ENCODE measurements at places on chromosomes 5 and 9.

GRCh38 chr5:62578540-62578939 lies at the start of gene LRRC70:
Gene LRRC70 (plus strand): TSS chr5:62578819. CDS start chr5:62579439, 620 bp downstream.
- DNase-seq: no peak

GRCh38 chr5:27810458-27810857 lies 772.1 kb upstream of the CDH9 start:
- no peak for DNase-seq

DNA sequence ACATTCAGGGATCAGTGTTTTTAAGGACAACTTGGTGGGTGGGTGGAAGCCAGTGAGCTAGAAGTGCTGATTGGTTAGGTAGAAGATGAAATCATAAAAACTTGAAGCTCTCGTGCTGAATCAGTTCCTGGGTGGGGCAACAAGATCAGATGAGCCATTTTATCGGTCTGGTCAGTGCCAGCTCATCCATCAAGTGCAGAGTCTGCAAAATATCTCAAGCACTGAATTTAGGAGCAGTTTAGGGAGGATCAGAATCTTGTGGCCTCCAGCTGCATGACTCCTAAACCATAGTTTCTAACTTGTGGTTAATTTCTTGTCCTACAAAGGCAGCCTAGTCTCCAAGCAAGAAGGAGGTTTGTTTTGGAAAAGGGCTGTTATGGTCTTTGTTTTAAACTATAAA lies 166.4 kb downstream of the FAM170A start:
- no peak for DNase-seq

- DNase-seq: no peak
Observed at GRCh38 chr5:78005021-78005785, 229.1 kb upstream of the TBCA start.

- DNase-seq: no peak
Observed at GRCh38 chr9:137082925-137083290, 3.9 kb upstream of the MAN1B1 start.

DNA sequence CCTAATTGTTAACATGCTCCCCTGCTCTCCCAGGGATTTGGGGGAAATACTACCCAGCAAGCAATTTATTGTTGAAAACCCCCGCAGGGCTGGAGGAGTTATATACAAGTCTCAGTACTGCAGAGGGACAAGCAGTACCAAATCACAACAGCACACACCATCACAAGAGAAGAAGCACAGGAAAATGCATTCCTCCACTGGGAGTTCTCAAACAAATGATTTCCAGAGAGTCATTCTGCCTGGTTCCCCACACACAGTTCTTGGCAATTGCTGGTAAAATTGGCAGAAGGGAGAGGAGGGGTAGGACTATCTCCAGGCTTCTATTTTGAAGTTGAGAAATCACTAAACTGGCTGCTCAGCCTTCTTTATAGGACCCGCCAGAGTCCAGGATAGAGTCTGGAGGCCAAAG lies 16.8 kb downstream of the SIL1 start:
- no peak for DNase-seq

DNA sequence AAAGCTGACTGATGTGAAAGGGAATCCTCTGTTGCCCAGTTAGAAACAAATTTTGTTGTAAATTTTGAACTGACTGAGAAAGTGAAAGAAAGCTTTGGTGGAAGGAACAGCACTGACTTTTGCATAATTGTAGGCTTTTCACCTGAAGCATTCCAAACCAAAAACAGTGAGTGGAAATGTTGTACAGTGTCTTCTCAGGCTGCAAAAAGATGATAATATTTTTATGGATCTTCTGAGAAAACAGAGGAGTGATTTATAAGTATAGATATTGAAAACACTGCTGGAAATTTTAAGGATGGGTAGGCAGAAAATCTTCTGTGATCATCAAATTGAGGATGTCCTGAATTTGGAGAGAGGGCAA lies 40.0 kb downstream of the LURAP1L start:
- DNase-seq: no peak

GRCh38 chr5:76762484-76762883 lies 46.6 kb downstream of the F2R start:
- DNase-seq: no peak

DNA sequence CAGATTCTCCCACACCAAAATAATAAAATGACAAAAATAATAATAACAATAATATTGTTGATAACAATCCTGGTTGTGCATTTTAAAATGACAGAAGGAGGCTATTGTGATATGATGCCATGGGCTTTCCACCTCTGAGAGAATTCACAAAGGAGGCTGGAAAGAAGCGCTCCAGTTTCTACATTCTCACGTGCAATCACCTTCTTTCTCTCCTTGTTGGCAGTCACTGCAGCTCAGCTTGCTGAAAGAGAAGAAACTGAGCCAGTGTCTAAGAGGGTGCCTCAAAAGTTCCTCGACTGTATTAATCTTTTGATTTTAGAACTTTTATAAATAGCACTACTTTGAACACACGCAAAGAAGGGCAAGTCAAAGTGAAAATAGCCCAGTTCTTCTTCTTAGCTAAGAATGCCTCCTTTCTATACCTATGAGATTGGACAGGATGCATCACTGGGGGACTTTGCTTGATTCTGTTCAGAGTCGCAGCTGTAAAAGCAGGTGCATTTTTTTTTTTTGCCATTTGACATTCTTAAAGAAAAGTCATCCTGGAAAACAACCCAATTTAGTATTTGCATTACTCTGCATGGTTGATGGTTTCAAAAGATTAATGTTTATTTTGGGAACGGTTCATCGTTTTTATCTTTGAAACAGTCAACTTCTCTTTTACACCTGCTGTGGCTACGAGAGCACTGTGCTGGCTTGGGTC lies 12.4 kb upstream of the SUB1 start:
- no peak for DNase-seq

- no peak for DNase-seq
Observed at GRCh38 chr9:75265525-75265972, 177.2 kb downstream of the OSTF1 start.

DNA sequence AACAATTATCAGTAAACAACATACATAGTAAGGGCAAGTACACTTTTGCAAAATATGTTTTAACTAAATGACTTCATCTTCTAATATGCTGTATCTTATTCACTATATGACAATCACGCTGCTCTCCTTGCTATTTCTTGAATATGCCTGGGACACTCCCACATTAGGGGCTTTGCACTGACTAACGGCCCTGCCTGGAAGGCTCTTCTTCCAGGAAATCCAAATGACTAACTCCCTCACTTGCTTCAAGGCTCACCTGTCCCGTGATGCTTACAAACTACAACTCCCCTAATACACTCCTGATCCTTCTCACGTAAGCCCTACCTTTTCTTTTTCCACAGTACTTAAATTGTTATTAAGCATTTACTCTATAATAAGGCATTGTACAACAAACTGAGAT lies 10.6 kb downstream of the ERP44 start:
- DNase-seq: no peak

DNA sequence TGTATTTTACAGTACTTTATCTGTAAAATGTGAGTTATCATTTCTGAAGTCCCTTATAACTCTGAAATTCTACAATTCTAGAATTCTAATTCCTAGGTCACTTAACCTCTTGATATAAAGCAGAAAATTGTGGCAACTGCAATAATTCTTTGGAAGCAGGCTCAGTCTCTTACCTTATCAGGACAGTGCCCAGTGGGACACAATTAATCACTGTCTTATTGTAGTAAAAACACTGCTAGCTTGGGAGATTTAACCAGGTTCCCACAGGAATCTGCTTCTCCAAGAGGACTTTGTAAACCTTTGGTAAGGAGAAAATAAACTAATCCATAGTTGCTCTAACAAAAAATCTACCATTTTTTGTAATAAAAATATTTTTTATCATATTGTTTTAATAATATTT lies 18.3 kb upstream of the SPATA9 start:
- DNase-seq: no peak

DNA sequence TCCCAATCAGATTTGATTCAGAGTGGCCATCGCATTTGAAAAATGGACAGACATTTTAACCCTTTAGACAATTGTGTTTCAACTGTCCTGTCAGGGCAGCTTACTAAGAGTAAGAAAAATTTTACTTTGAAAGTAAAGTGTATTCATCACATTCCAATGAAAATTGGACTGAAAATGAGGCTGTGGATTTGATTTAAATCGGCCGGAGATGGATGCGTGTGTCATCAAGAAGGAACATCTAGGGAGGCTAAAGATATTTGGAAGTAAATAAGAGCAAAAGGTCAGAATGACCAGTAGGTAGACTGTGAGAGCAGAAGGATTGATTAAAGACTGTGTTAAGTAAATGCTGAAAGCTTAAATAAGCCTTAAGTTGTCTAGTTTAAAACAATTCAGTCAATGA lies 1.5 kb downstream of the ZCCHC7 start:
- DNase-seq: no peak

DNA sequence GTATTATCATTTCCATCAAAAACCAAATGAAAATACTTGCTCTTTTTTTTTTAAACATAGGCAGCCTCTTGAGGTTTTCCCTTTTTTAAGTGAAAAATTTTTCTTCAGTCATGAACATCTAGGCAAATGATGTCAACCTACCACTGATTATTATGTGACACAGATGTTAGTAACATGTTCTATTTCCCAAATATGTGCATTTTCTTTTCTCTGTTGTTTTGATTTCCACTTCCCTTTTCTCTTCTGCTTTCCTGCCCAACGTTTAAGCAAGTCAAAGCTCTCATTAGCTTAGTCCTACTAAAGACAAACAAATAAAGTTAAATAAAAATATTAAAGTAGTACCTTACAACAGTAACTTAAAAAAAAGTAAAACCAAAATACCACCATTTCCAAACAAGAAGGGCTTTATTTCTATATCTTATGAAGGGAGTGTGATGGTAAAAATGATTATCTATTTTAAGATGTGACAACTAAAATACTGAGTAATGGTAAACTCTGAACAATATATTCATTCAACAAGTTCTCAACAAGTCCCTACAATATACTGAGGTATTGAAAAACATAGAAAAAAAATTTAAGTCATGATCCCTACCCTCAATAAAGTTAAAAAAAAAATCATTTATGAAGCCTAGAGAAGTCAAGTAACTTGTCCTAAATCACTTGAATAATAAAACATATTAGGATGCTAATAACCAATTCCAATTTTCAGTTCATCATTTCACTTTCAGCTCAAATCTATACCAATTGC lies 9.4 kb downstream of the SLC38A9 start:
- DNase-seq: no peak

DNA sequence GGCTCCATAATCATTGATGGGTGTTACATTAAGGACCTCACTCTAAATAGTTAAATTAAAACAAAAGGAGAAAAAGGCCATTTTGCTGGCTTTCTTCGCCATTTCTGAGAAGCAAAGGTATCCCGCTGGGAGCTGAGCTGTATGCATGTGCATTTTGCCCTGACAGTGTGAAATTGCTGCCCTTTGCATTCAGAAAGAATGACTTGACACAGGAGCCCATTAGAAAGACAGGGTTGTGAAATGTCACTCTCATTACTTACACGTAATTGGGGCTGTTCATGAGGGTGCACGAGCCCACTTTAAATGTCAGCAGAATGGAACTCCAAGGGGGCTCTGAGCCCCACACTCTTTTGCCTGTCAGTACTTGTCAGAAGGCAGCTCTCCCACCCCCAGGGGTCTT lies 85.0 kb downstream of the SEMA4D start:
- DNase-seq: no peak

GRCh38 chr9:14746626-14747025 lies 24.1 kb upstream of the CER1 start:
- no peak for DNase-seq

DNA sequence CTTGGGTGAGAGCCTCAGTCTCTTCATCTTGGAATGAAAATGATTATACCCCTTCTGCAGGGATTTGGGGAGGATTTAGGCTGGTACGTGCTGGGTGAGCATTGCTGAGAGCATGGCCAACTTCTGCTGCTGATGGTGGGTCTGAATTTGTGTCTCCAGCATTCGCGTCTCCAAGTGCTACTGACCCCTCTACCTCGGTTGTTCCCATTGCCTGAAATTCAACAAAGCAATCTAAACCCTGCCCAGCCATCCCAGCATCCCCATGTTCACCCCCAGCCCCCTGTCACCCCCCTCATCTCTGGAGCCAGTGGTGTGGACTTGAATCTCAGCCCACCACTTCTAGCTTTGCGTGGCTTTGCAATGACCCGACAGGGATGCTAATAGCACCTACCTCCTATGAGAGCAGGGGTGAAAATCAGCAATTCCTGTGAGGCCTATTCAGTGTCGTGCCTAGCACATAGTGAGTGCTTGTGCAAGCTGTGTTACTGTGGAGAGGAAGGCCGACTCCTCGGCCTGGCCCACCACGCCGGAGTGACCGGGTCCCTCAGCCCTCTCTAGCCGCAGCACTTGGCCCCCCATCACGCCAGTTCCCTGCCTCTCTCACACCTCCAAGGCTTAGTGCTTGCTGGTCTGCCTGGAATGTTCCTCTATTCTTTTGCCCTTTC lies 43.4 kb upstream of the SH3PXD2B start:
- no peak for DNase-seq

GRCh38 chr9:31314241-31314640 lies 1070.2 kb upstream of the ACO1 start:
- DNase-seq: no peak

GRCh38 chr5:130066644-130067043 lies 162.4 kb downstream of the CHSY3 start:
- no peak for DNase-seq

DNA sequence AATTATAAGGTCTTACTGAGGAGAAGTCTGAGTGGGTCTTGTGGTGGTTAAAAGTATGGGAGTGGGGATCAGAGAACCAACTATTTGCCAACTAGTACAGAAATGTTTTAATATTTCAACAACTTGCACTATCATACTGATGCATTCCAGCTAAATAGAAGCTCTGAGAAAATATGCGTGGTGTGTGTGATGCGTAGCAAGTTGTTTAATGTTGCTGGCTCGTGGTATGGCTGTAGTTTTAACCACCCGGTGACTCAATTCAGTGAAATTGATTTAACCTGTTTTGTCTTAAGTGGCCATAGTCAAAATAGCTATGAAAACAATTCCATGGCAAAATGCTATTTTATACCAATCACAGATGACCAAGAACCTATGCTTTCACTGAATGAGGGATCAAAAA lies 176.5 kb upstream of the SLC24A2 start:
- DNase-seq: no peak

- DNase-seq: no peak
Observed at GRCh38 chr5:45826055-45826454, 129.9 kb upstream of the HCN1 start.

DNA sequence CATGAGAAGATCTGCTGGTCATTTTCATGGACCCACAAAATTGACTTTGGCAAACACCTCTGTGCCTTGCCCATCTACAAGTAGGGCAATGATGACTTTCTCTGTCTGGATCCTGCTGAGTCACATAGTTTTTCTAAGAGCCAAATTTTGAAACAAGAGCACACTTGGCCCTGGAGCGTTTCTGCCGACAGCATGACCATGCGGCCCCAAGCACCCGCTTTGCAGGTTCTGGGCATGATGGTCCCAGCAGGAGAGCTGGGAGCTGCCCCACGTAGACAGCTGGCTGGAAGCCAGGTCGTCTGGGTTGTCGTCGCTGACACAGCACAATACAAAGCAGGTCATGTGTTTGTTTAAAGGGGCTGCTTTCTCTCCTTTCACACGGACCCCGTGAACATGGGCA lies 159.8 kb downstream of the SYK start:
- no peak for DNase-seq

DNA sequence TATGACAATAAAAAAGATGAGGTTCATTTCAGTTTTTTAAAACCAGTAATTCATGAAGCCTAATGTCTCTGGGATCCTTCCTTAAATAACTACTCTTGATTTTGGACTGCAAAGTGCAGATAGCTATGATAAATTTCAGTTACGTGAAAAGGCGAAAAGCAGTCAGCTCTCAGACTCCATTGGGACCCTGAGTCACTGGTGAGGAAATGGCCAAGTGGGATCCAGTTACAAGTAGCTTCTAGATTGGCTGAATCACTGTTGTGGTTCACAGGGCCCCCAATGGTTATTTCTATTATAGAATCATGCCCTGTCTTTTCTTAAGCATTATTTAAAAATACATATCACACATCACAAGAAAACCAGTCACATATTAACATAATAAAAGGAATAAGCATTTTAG lies 31.1 kb upstream of the PPP3R2 start:
- DNase-seq: no peak

All from stimulated activated CD4-positive, alpha-beta T cell treated with anti-CD3 and anti-CD28 coated beads, TNF-alpha, amount 100 ng/mL, for 1 hour (primary cell).